Activated CD4-positive, alpha-beta T cell treated with anti-CD3 and anti-CD28 coated beads, Interleukin-2, amount 10 ng/mL, durations not matched to agents 7 days and 5 days (primary cell): ENCODE measurements at places on chromosomes 6 and 20. TPM values are rescaled to one million over a fixed set of nuclear protein-coding genes. Genes with fewer than 3 reads are reported as not detected.

- no peak overlapping the region for H3K4me3 ChIP-seq
- H3K4me1 ChIP-seq: peaks cover 12% of the 10 kb centered on the region
- peaks cover 18% of the 10 kb centered on the region for H3K36me3 ChIP-seq
- peak overlapping the region; percentile 46 for H3K27ac ChIP-seq
- no peaks in the 10 kb centered on the region for H3K27me3 ChIP-seq
- DNase-seq: no peak
Measured at GRCh38 chr6:15496345-15497131, 166.3 kb downstream of the DTNBP1 start.

FGD2 gene
- 1.5 TPM for total RNA-seq

DNA sequence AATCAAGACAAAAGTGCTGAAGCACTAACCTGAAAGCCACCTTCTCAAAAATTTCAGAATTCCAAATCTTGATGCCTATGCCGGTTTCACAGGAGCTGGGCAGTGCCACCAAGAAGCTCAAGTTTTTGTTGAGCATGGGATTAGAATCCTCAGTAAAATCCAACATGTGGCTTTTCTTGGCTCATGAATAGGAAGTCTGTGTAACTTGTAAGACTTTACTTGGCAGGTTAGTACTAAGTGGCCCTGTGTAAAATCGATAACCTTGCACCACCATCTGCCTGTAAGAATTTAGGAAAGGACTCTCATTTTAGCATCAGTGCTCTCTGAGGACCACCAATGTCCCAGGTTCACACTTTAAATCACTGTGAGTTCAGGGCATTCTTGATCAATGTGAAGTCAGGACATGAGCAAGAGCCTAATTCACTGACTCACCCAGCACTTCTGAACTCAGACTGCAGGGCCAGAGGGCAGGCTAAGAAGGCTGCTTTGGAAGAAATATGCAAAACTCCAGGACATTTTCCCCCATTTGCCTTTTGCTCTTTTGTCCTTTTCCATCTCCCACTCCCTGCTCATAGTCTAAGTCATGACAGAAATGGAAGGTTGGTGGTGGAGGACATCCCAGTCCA is 113.2 kb downstream of the EDN1 start:
- no peaks in the 10 kb centered on the region for H3K4me1 ChIP-seq
- no peaks in the 10 kb centered on the region for H3K36me3 ChIP-seq
- DNase-seq: no peak
- peaks cover 6% of the 10 kb centered on the region for H3K27me3 ChIP-seq
- H3K27ac ChIP-seq: no peak overlapping the region

IL17F gene
- total RNA-seq: 9.1 TPM

DNA sequence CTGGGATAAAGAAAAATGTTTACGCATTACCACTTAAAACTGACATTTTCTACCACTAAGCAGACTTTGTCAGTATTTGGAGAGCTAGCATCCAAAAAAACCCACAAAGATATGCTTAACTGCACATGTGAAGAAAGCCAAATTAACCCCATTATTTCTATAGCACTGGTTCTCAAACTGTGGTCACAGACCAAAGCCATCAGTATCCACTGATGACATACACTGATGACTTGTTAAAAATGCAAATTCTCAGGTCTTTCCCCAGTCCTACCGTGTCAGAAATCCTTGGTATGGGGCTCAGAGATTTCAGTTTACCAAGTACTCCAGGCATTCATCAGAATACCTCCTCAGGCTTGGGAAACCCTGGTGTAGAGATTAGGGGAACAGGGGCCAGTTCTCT is 230.2 kb downstream of the PTPRK start:
- H3K4me1 ChIP-seq: peaks cover 11% of the 10 kb centered on the region
- no peak for DNase-seq
- no peaks in the 10 kb centered on the region for H3K27me3 ChIP-seq
- no peak overlapping the region for H3K27ac ChIP-seq

DNA sequence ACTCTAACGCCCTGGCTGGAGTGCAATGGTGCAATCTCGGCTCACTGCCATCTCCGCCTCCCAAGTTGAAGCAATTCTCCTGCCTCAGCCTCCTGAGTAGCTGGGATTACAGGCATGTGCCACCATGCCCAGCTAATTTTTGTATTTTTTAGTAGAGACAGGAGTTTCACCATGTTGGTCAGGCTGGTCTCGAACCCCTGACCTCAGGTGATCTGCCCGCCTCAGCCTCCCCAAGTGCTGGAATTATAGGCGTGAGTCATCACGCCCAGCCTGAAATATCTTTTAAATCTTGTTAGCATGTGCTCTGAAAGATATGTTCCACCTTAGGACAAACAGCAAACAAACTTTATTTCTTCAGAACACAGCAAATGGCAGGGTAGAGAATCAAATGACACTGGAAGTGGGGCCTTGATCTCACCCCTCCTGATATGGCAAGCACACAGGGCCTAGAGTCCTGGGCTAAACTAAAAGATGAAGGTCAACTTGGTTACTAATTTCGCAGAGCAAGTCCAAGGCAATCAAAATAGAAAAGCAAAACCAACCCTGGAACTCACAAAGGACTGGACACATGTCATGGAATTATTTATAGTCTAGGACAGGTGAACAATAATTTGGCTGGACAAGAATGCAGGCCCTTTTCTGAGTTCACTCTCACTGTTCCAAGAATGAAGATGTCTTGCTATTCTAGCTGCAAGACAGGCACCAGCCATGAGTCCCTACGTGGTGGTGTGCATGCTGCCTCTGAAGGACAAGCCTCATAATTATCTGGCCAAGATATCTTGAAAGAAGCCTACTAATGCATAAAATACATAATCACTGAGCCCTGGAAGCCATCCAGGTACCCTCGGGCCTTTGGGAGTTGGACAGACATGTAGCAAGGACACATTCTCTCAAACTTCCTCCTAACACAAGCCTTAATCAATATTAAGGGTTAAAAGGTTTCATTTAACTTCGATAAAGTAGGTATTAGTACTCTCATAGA is 35.6 kb downstream of the B4GALT5 start:
- H3K27me3 ChIP-seq: no peaks in the 10 kb centered on the region
- peaks cover 7% of the 10 kb centered on the region for H3K36me3 ChIP-seq
- DNase-seq: no peak
- H3K4me3 ChIP-seq: peak overlapping the region; percentile 4
- peak overlapping the region; percentile 69 for H3K27ac ChIP-seq
- H3K4me1 ChIP-seq: peaks cover 58% of the 10 kb centered on the region

- H3K36me3 ChIP-seq: no peaks in the 10 kb centered on the region
- H3K27ac ChIP-seq: no peak overlapping the region
Measured at GRCh38 chr6:56802584-56802983, 152.3 kb upstream of the BEND6 start.

C20orf144 gene
- 0.25 TPM for total RNA-seq

- no peaks in the 10 kb centered on the region for H3K4me1 ChIP-seq
- no peak overlapping the region for H3K4me3 ChIP-seq
- H3K27me3 ChIP-seq: no peaks in the 10 kb centered on the region
- no peak overlapping the region for H3K27ac ChIP-seq
Measured at GRCh38 chr6:47129129-47129528, 87.0 kb upstream of the ADGRF1 start.

DNA sequence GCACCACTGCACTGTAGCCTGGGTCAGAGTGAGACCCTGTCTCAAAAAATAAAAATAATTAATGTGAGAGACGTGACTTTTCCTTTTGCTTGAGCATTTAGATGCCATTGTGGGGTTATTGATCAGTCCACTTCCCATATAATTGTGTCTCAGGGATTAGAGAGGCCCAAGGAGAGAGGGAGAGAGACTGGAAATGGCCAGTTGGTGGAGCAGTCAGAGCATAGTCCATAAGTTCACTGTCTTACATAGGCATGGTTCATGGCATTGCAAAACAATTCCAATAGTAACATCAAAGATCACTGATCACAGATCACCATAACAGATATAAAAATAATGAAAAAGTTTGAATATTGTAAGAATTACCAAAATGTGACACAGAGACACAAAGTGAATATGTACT is 15.2 kb upstream of the SDHAF4 start:
- H3K27me3 ChIP-seq: peaks cover 2% of the 10 kb centered on the region
- H3K27ac ChIP-seq: no peak overlapping the region
- H3K36me3 ChIP-seq: no peaks in the 10 kb centered on the region
- DNase-seq: no peak
- H3K4me3 ChIP-seq: no peak overlapping the region
- no peaks in the 10 kb centered on the region for H3K4me1 ChIP-seq

GRCh38 chr20:36572701-36573102 is 695 bp upstream of the TGIF2 start:
- H3K27ac ChIP-seq: peak overlapping the region; percentile 97
- H3K36me3 ChIP-seq: peaks cover 20% of the 10 kb centered on the region
- H3K27me3 ChIP-seq: no peaks in the 10 kb centered on the region
- H3K4me3 ChIP-seq: peak overlapping the region; percentile 75

TINAG gene
- total RNA-seq: not detected
